Stimulated activated CD4-positive, alpha-beta T cell treated with anti-CD3 and anti-CD28 coated beads, Interleukin-4, amount 100 ng/mL, for 24 hours (primary cell): ENCODE measurements at places on chromosomes 5 and 9.

GRCh38 chr5:76470976-76471375 is 67.9 kb downstream of the IQGAP2 start:
- DNase-seq, result no peak

DNA sequence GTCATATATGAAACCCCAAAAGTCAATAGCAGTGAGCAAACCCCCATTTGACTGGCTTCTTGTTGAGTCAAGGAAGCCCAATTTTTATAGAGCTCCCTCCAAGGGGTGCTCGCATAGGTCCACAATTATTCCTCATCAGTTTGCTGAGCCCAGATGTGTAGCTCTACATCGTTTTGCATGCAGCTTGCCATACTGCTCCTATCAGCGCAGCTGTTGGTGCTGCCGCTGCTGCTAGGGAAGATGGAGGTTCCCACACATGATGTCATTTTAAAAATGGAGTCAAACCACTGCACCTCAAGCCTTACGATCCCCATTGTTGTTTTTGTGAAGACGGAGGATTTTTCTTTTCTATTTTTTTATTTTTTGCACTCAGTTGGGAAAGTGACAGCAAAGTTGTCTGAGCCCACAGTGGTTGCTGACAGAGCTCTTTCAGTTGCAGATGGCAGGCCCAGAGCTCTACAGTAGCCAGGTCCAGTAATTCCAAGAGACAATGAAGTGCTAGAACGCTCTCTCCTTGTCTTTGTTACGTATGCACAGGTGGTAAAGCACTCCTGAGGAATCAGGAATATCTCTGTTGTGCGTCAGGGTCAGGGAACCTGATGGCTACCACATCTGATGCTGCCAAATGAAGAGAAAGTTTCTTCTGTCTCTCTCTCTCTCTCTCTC is 23.2 kb upstream of the C5orf63 start:
- no peak for DNase-seq

- no peak for DNase-seq
Measured at GRCh38 chr9:27154908-27155307, 45.9 kb downstream of the TEK start.

- DNase-seq, result no peak
Measured at GRCh38 chr9:2559192-2560152, 62.1 kb upstream of the VLDLR start.

- DNase-seq, result no peak
Measured at GRCh38 chr5:171481571-171482433, 62.4 kb downstream of the FGF18 start.
